D341Med (cell line): ENCODE measurements at places on chromosomes 4 and X.

DNA sequence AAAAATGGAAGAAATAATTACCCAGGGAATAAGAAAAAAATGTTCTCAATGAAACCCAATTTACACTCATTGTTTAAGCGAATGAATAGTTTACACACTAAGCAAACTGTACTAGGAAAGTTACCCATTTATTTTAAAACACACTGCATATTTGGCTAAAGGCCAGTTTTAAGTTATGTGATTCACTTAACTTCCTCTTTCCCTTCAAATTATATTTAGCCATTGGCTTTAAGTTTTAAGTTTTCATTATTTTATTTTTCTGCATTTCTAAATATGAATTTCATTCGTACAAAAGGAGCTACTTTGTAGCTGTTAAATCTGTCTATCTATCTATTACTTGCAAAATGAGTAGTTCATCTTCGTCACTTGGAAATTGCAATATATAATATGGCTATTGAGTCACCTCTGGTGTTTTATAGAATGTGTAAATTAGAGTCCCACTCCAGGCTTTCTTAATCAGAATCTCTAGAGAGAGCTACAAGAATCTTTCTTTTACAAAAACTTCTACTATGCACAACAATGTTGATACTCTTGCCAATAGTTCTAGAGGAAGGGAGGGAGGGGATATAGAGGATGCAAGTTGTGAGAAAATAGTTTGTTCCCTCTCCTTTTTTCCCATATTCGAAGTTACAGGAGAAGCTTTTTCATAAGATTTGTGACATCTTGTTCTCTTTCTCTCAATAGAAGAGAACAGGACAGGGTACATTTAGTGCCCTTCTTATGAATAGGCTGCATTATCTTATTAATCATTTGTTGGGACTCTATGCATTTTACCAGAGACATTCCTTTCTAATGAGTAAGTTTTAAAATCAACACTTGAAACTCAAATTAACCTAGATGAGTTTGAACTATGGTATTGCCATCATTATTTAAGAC, 41.8 kb downstream of the SULT1B1 start:
- no peak for DNase-seq

GRCh38 chr4:105619188-105619931, 66.9 kb downstream of the ARHGEF38 start:
- no peak for DNase-seq

GRCh38 chr4:129545599-129546278, 449.8 kb downstream of the C4orf33 start:
- DNase-seq = no peak

- DNase-seq = no peak
Observed at GRCh38 chr4:88900432-88900831, 156.6 kb downstream of the FAM13A start.

DNA sequence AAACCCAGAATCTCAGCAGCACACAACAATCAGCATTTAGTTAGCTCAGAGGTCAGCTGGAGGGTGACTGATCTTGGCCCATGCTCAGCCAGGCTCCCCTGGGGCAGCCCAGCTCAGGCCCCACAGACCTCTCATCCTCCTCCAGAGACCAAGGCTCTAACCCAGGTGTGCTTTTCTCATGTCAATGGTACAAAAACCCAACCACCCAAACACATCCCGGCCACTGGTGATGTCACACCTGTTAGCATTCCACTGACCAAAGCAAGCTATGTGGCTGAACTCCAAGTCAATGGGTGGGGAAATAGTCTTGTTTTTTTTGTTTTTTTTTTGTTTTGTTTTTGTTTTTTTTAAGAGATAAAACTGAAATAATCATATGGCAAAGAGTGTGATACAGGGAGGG, 77.5 kb downstream of the CYTL1 start:
- no peak for DNase-seq

DNA sequence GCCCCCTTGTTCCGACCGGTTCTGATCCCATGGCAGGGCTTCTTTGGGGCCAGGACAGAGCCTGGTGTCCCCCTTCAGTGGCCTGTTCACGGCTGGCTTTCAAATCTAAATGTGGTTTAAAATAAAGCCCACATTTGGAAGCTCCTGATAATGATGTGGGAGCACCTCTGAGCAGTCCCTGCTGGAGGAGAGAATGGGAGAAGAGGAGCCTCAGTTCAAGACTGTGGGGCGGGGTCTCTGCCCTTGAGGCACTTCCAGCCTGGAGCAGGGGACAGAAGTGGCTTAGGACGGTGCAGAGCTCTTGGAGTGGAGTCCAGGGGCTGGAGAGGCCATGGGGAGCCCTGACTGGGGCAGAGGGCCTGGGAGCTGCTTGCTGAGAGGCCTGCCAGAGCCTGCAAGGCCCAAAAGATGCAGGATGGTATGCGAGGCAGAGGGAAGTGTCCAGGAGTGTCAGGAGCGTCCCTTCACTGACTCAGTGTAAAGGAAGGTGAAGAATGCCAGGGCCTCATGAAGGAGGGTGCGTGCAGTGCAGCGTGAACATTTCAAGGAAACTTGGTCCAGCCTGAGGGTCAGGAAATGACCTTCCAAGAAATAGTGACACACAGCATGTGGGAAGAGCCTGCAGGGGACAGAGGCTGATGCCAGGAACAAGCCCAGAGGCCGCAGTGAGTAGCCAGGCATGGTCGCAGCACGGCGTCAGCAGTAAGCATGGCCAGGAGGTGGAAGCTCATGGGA, 21.1 kb upstream of the TADA2B start:
- no peak for DNase-seq

- no peak for DNase-seq
Observed at GRCh38 chr4:120857312-120857711, 65.2 kb downstream of the PRDM5 start.

GRCh38 chr4:150251752-150252190, 173.5 kb downstream of the DCLK2 start:
- no peak for DNase-seq

- no peak for DNase-seq
Observed at GRCh38 chr4:10299601-10300000, 157.6 kb downstream of the ZNF518B start.

DNA sequence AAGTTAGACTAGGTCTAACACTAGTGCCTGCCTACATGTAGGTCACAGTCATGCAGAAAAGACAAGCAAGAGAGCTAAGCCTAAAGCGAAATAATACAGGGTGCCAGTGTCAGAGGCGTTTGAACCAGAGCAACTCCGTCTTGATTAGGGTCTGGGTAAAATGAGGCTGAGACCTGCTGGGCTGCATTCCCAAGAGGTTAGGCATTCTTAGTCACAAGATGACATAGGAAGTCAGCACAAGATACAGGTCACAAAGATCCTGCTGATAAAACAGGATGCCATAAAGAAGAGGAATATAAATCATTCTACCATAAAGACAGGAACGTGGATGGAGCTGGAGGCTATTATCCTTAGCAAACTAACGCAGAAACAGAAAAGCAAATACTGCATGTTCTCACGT, 120.9 kb downstream of the BEND2 start:
- no peak for DNase-seq

GRCh38 chr4:26583538-26583864, 383 bp upstream of the TBC1D19 start:
- no peak for DNase-seq

- DNase-seq = no peak
Observed at GRCh38 chrX:153349952-153350351, 16.0 kb downstream of the ZNF275 start.

DNA sequence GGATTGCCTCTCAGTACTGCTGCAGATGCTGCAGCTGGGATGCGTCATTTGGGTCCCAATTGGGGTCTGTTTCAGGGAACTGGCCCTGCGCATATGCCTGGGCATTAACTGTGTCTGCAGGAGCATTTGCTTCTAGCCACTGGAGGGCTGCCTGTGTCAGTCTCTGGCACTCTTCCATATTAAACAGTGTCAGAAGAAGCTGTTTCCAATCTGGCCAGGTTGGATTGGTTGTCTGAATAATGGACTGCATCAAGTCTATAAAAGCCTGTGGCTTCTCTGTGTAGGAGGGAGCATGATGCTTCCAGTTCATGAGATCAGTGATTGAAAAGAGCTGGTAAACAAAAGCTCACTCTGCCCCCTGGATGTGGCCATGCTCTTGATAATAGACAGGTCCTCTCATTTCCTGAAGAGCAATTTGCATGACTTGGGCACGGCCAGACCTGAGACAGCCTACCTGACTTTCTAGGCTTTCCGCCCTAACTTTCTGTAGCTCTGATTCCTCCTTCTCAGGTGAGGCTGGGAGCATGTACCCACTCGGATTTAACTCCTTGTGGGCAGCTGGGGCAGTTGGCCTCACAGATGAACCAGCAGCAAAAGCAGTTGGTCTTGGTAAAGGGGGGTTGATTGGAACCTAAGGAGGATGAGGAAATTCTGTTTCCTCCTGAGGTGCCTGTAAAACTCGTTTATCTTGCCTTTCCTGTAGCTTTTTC, 29.2 kb downstream of the SULT1E1 start:
- no peak for DNase-seq

- no peak for DNase-seq
Observed at GRCh38 chr4:30939069-30939468, 218.9 kb downstream of the PCDH7 start.

GRCh38 chr4:56880572-56880971, 27.1 kb upstream of the REST start:
- DNase-seq = no peak

- DNase-seq = no peak
Observed at GRCh38 chr4:168321006-168321405, 2.5 kb upstream of the DDX60 start.

DNA sequence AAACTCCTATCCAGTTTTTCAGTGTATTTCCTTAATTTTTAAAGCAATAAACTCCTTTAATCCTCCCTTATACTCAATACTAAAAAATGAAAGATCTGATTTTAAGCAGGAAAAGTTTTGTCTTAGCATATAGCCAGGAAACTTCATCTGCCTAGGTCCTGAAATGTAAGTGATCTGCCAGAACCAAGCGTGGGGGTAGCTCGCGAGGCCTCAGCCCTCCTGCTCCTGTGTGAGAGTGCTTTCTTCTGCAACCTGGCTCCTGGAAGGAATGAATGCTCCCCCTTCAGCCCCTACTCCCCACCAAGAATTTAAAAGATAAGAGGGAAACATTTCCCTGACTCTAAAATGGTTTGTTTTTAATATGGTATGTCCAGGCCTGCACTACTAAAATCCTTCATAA, 160.1 kb downstream of the CBR4 start:
- DNase-seq = no peak

DNA sequence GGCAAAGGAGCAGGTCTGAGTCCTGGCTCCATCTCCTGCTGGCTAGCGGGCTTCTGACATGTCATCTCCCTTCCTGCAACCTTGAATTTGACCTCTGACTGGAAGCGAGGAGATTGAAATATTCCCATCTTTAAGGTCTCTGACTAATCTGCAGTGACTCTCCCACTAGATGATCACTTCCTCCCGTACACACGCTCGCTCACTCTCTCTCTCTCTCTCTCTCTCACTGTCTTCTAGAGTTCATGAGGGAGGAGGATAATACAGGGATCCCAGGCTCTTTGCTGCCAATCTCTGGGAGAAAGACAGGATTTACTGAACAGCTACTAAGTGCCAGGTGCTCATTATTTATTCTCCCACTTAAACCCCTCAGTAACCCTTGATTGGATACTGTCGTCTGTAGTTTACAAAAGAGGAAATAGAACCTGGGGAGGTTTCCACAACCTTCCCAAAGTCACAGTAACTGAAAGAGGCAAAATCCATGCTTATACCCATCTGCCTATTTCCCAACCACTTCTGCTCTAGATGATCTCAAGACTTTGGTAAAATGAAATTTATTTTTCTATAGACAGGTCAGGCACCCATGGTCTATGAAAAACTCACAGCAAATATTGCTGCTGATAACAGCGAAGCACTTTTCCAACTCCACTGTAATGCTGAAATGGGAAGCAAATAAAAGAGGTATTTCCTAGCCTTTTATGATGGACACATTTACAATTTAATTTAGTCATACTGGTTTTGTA, 193.5 kb upstream of the C1QTNF7 start:
- no peak for DNase-seq

DNA sequence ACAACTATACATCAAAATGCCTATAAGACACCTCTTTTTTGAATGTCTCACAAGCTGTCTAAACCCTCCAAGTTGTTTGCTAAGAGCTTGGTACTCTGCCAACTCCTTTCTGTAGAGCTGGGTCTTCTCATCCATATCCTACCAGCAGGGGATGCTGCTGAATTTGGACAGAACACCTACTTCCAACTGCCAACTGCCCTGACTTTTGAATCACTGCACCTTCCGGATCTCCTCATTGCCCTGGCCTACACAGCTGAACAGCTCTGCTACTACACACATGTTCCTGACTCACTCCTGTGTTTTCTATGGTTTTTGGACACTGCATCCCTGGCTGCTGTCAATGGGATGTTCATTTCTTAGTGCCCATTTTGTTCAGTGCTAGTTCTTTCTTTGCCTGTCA, 18.7 kb downstream of the FAM184B start:
- no peak for DNase-seq

DNA sequence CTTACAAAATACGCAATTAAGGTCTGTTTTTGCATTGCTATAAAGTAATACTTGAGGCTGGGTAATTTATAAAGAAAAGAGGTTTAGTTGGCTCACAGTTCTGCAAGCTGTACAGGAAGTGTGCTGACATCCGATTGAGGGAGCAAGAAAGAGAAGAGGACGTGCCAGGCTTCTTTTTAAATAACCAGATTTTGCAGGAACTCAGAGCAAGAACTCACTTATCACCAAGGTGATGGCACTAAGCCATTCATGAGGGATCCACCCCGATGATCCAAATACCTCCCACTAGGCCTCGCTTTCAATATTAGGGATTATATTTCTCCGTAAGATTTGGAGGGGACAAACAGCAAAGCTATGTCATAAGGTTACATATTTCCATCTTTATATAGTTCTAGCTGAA, 456.7 kb downstream of the GLUD2 start:
- DNase-seq = no peak

DNA sequence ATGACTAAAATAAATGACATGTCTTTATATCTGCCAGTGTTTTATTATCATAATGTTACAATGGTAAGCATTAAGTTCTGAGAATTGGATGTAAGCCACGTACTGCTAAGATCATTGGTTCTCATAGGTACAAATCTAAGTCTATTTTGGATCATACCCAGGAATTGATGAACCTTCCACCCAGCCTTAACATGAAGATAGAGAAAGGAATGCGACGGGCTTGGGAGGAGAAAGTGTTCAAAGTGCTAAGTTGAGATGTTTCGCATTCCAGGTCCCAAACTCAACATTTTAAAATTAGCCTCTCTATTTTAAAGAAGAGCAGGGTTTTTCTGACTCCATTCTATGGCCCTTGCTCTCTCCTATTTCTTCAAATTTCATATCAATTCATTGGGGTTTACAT, 54.9 kb upstream of the FRAS1 start:
- DNase-seq = no peak

GRCh38 chr4:182699201-182699600, 218.0 kb downstream of the DCTD start:
- DNase-seq = no peak

DNA sequence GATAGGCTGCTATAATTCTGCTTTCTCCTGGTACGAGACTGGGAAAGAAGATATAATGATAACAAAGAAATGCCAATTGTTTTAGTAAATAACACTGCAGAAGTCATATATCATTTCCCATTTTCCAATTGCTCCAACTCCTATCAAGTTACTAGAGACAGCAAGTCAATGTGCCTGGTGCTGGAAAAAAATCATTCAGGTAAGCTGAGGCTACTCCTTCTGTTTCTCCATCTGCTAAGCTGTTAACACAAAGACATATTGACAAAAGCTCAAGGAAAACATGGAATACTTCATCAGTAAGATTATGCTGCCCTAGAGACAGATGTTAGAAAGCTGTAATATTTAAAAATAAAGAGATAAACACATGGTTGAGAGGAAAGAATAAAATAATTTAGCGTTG, 10.0 kb downstream of the NAA11 start:
- no peak for DNase-seq

GRCh38 chr4:122252584-122252983, 100.5 kb downstream of the BLTP1 start:
- DNase-seq = no peak
